GM03348 (cell line): ENCODE measurements at places on chromosomes 11 and 22.

DNA sequence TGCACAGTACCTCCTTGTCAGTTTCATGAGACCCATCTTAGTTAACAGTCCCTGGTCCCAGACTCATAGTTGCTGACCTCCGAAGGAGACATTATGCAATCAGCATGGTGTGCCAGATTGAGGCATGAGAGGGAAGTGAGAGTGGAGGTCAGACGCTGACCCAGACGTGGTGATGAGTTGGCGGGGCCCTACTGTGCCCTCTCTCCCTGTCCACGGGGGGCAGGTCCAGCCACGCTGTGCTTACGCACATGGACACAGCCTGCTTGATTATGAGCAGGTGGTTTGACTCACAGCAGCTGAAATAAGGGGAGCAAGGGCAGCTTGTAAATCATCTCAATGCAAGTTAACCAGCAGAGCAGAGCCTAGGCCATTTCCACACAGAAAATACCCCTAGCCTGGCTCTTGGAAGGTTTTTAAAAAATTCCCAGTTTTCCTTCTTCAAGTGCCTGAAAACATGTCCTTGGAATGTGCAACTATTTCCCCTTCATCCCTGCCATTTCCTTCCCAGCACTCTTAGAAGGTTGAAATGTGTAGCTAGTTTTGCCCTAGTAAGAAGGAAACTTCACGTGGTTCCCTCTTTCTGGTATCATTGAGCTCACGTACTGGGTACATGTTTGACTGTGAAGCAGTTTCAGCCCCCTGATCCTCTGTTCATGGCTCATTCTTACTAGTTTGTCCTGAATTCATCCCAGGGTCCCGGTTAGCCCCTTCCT, 122.6 kb upstream of the SORL1-AS1 start:
- DNase-seq = no peak

DNA sequence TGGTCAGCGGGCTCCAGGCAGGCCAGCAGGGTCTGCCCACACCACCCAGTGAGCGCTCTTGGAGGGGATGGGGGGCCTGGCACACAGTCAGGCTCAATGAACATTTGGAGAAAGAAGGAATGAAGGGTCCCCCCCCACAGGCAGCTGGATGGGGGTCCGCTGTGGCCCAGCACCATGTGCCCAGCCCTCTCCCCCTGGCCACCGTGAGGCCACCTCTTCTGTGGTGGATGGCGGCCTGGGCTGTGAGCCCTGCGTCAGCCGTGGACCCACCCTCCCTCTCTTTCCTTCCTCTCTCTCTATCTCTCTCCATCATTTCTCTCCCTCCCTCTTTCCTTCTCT, 35.1 kb upstream of the MUC5AC start:
- no peak for DNase-seq

- DNase-seq = no peak
Observed at GRCh38 chr11:20005747-20006146, 154.5 kb downstream of the DBX1 start.

- DNase-seq = no peak
Observed at GRCh38 chr22:40122792-40123191, 54.9 kb upstream of the TNRC6B start.

GRCh38 chr11:10324474-10324873, 19.6 kb downstream of the ADM start:
- DNase-seq = no peak

DNA sequence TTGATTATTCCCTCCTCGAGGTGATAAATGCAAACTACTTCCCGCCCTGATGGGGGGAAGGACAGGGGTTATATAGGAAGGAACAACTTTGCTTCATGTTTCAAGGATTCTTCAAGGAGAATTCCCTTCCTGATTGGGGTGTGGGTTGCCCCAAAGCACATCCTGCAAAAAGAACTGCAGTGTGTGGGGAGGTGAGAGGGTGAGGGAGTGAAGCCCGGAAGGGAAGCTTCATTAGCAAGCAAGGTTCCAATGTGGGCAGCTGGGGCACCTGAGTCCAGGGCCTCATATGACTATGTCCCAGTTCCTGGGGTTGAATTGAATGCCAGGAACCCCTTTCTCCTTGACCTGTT, 326.0 kb downstream of the MN1 start:
- no peak for DNase-seq

- no peak for DNase-seq
Observed at GRCh38 chr22:33073989-33074418, 15.8 kb upstream of the SYN3 start.

DNA sequence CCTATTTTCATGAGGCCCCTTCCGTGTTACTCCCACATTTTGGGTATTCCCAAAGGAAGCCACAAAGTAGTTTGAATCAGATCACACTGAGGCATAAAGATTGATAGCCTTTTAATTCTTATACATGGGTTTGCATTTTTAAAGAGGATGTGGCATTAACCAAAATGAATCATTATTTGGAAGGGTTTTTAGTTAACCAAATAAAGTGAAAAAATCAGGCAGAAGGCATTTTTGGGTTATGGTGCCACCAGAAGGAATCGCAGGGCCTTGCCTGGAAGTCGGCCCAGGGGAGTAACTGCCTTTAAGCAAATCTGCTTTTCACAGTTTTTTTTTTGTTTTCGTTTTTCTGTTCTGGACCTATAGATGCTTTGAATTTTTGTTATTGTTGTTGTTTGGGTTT, 55.4 kb downstream of the HSD17B12 start:
- peak; percentile 66 for DNase-seq

DNA sequence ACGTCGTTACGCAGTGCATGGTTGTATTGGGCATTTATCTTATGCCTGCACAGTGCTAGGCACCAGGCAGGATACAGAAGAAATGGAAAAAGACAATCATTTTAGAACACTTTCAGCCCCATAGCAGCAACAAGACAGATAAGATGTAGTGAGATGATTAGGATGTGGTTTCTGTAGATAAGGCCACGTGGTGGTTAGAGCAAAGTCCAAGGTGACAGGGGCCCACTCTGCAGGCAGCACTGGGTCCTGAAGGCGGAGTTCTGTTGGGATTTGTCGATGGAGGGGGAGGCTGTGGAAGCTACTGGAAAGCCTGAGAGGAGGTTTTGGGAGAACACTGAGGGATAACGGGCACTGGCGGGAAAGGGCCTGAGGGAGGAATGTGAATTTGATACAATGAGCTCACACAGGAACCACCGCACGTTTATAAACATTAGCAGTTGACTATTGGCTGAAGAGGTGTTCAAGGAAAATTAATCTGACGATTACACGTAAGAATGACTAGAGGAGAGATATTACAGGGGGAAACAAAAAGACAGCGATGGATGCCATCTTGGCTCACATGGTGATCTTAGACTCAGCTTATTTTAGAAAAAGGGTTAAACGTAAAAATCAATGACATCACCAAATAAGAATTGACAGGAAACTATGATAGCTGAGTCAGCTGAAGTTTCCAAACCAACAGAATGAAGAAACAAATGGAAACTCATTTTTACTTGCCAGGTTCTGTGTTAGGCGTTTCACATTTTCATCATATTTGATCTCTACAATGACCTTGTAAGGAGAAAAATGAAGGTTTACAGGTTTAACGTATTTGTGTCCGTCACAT, 551.0 kb downstream of the OPCML start:
- no peak for DNase-seq

DNA sequence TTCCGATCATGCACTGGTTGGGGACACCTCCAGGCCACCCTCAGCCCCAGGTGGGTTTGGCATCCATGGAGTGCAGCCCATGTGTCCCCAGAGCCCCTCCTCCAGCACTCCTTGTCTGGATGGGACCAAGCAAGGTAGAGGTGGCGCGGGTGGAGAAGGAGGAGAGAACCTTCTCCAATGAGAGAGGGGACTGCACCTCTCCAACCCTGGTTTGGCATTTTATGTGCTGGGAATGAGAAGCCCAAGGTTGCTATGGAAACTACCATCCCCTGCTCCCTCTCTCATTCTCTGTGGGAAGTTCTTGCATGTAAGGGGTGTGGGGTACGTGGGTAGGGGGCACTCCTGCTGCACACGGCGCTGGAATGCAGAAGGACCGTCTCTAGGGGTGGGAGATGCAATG, 21.8 kb upstream of the RASD2 start:
- no peak for DNase-seq

DNA sequence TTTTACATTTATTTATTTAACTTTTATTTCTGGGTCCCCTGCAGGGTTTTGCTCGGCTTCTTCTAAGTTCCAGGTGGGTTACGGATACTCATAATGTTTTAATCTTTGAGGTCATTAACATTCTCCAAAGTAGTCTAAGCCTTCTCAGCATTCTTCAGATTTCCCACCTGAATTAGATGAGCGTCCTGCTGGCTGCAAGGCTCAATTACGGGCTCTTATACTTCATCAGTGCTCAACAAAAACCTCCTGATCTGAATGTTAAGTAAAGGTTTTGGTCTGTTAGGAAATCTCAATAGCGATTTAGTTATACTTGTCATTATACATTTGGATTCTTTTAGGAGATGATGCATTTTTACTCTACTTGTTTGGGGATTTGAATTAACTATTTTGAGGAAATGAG, 27.3 kb upstream of the NFRKB start:
- no peak for DNase-seq
